CD4-positive, alpha-beta T cell treated with Interleukin-4 for 1 hour (primary cell): ENCODE measurements at places on chromosomes 3 and 15.
A peak's percentile ranks its signal among the peaks of the same experiment; 100 is the strongest.

DNA sequence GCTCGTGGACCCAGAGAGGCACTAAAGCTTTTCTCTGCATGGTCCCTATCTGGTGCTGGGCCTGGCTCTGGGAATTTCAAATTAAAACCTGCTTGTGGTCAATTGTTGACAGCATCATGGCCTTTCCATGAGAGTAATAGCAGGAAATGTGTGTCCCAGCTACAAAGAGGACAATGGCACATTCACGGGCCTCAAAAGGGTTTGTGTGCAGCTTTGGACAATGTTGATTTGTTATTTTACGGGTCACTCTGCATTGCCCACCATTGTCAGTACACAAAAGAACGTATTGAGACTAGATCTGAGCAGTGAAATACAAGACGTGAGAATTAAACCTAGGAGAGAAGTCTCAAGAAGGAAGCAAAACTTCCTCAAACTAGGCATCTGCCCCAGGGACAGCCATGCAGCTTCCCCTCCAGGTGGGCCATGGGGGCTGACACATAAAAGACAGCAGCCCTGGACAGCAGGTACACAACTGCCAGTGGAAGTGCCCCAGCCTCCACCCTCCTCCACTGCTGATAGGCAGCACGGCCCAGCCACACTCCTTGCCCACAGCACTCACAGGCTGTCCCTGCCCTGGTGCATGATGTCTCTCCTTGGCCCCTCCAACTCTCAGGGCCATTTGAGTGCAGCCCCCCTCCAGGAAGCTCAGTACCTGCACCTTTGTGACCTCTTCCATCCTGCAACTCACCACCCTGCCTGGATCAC, 15.9 kb upstream of the LTF start:
- DNase-seq, result no peak

GRCh38 chr3:195757438-195757770, 36.6 kb downstream of the MUC20 start:
- DNase-seq, result no peak

DNA sequence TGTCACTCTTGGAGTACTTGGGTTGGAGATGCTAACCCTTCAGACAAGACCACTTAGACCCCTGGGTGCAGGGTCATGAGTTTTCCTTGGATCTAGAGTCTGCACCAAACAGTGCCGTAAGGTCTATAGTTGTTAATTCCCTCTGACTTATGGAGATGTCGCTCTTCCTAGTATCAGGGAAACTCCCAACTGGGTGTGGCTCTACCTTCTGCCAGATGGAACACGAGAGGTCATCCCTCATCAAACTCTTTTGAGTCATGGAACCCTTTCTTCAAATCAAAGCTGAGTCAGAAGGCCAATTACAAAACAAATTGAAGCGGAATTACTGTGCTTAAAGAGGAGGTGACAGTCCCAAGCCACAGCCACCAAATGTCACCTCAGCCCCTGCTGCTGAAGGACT, 514.9 kb upstream of the PROK2 start:
- DNase-seq, result no peak

GRCh38 chr3:156516284-156516683, 38.6 kb downstream of the SSR3 start:
- DNase-seq, result no peak

DNA sequence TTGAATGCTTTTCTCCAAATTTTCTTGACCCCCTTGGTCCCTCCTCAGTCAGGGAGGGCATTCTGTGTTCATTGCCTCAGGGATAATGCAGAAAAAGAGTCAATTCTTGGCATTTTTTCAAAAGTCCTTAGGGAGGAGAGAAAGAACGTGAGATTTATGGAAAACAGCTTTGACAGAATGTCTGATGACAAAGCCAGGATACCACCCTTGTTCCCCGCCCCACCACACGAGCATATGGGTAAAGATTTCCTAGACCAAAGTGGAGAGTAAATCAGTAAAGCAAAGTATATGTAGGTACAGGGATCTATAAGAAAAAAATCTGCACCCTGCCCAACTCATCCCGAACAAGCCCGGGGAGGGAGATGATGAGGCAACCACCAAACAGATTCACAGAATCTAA, 11.2 kb downstream of the SRGAP3 start:
- DNase-seq, result no peak

GRCh38 chr3:73621388-73621787, 3.4 kb downstream of the PDZRN3 start:
- DNase-seq, result no peak

- no peak for DNase-seq
Observed at GRCh38 chr3:55984626-55985025, 483.6 kb downstream of the ERC2 start.

DNA sequence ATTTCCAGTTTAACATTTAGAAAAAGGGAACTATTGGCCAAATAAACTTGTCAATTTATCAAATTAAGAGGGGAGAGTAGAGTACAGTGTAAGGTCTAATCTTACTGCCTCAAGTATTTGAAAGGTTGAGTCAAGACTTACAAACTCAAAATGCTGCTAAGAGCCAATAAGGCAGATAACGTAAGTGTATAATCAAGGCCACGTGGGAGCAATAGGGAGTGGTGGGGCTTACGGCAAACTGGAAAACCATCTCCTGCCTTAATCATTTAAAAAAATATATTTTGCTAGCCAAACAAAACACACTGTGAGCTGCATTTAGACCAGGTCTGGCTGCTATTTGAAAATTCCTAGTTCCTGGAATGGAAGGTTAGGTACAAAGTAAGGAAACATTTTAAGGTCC, 107.3 kb upstream of the FRMD4B start:
- DNase-seq, result no peak

DNA sequence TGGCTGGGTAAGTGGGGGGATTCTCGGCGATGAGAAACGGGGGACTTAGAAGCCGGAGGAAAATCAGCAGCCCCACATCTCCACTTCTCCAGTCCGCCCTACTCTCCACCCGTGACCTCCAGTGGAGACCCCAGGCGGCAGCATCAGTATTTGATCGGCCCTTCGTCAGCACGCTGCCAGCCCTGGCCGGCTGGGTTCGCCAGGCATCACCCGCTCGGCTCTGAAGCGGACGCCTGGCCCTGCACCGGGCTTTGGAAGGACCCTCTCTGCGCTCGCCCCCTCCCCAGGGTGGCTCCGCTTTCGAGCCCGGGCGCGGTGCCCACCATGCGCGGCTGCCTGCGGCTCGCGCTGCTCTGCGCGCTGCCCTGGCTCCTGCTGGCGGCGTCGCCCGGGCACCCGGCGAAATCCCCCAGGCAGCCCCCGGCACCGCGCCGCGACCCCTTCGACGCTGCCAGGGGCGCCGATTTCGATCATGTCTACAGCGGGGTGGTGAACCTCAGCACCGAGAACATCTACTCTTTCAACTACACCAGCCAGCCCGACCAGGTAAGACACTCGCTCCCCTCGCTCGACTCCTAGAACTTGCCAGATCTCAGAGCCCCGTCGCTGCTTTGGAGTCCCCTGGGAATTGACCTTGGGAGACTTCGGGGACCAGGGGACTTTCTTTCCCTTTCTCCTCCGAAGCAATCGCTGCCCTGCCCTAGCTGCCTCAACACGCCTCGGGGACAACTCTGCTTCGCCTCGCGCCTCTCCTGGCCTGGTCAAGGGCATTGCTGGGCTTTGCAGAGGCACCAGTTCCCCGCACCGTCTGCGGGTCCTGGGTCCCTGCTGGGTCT, 561 bp downstream of the SIDT1 start:
- DNase-seq, result peak; percentile 49

DNA sequence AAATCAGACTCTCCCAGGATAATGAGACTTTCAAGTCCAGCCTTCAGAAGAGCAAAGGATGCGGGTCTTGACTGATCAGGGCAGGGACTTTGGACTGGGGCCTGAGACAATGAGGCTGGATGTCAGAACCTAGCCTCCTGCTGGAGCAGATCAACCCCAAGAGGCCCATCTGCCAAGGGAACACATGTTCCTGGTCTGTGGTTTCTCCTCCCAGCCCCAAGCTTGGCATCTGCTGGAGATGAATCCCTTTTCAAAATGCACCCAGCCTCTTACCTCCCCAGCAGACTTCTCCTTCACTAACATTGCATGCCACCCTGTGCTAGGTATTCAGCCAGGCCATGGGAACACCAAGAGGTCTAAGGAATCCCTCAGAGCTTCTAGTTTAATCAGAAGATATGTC, 43.7 kb upstream of the MFGE8 start:
- no peak for DNase-seq

DNA sequence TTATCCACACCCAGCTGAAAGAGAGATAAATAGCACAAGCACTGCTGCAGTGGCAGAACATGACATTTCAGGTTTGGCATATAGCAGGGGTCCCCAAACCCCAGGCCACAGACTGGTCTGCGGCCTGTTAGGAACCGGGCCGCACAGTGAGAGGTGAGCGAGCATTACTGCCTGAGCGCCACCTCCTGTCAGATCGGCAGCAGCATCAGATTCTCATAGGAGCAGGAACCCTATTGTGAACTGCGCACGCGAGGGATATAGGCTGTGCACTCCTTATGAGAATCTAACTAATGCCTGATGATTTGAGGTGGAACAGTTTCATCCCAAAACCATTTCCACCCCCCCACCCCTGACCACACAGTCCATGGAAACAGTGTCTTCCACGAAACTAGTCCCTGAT, 54.6 kb downstream of the CCR4 start:
- DNase-seq, result no peak

- DNase-seq, result no peak
Observed at GRCh38 chr15:36911322-36911944, 188.9 kb downstream of the MEIS2 start.

- DNase-seq, result no peak
Observed at GRCh38 chr3:114078126-114078525, 21.6 kb downstream of the QTRT2 start.

DNA sequence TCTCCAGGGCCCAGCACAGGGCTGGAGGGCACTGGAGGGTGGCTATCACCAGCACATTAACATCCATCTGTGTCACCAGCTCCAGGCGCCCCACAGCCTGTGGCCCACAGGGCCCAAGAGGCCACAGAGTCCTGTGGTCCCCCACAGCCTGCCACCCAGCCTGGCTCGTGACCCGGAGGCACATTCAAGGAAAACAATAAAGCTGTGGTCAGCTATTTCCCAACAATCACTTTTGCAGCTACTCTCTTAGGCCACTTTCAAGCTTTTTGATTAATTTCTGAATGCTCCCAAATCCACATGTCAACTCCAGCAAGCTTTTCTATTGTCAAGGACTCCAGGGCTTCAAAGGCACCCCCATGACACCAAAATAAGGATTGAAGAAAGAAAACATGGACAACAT, 16.7 kb downstream of the IDH2 start:
- no peak for DNase-seq

DNA sequence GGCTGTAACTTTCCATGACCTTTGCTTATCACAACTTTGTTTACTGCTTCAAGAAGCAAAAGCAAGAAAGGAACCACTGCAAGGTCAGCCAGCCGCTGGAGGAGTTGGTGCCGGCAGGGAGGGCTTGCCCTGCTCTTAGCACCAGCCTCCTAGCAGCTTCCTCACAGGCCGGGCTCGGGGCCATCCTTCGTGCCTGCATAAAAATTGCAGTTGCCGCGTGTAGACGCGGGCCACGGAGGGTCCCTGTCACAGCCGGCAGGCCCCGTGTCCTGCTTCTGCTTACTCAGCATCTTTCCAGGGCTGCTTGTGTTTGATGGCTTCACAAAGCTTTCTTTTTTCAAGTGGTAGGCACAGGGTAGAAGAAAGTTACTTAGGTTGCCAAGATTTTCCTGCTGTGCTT, 84.4 kb downstream of the PGPEP1L start:
- DNase-seq, result no peak

- no peak for DNase-seq
Observed at GRCh38 chr15:72801590-72802325, 18.2 kb upstream of the ADPGK start.

- no peak for DNase-seq
Observed at GRCh38 chr3:77039606-77040171, at the start of gene ROBO2. Gene ROBO2, plus strand, starts transcription at chr3:77040099. Its CDS starts 687 bp downstream, at chr3:77040786.

DNA sequence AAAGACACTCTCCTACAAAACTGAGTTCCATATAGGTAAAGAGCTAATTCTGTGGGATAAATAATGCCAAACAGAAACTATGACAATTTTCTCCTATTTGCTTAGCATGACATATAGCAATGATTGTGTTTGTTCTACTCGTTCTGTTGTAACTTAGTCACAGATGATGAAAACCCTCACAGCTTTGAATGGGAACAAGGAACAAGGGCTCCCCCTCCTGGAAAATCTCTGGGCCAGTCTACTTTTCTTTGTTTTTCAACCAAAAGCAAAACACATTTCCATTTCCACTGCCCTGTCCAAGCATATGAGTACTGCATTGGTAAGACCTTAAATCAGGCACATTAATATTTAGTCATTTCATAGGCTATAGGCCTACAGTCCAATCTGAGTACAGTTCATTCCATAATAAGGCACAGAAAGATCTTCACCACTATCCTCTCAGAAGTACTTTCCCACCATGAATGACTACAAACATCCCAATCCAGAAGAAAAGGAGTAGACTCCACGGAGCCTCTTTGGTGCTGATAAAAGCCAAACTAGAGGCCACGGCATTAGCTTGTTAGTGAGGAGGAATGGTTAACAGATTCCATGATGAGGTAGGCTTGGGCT, 67.1 kb downstream of the ATP8B4 start:
- DNase-seq, result peak; percentile 32

GRCh38 chr3:149179220-149179619, 42.4 kb downstream of the CP start:
- no peak for DNase-seq

- no peak for DNase-seq
Observed at GRCh38 chr3:58261954-58262666, 24.5 kb downstream of the ABHD6 start.

GRCh38 chr3:172061724-172062184, 22.4 kb downstream of the FNDC3B start:
- peak; percentile 20 for DNase-seq

DNA sequence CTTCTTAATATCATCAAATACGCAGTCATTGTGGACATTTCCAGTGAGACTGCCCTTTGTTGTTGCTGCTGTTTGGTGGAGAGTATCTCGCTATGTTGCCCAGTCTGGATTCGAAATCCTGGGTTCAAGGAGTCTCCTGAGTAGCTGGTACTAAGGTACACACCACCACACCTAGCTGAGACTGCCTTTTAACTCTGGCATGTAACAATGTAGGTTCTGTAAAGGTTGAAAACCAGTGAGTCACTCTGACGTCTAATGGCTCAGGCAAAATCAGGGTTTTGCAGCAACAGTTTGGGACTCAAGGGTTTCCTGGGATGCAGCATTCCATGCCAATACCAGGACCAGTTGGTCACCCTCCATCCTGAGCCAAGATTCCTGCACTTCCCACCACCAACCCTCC, 52.2 kb downstream of the AQP9 start:
- no peak for DNase-seq
